ENCODE measurements at places on chromosomes 5 and 9.

DNA sequence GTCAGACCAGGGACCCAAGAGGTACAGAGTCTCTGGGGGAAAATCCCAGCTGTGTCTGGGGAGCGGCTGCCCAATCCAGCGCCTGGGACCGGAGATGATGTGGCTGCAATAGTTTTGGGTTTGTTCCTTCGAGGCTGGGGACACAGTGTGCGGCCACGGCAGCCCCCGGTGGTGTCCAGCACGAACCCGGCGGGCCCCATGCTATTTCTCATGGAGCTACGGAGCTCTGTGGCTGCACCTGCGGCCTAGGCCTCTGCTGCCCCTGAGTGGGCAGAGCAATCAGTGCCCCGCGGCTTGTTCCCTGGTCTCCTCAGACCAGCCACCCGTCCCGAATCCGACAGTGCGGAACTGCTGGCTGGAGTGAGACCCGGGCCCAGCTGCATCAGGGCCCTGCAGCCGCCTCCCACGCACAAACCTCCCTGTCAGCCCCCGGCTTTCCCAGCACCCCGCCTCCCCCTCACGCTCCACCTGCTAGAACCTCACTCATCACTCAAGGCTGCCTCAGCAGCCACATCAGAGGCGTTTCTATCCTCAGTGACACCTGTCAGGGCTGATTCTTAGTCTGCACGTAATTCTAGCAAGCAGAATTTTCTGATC, 29.0 kb downstream of the SARDH start:
- peak; percentile 48 for DNase-seq

DNA sequence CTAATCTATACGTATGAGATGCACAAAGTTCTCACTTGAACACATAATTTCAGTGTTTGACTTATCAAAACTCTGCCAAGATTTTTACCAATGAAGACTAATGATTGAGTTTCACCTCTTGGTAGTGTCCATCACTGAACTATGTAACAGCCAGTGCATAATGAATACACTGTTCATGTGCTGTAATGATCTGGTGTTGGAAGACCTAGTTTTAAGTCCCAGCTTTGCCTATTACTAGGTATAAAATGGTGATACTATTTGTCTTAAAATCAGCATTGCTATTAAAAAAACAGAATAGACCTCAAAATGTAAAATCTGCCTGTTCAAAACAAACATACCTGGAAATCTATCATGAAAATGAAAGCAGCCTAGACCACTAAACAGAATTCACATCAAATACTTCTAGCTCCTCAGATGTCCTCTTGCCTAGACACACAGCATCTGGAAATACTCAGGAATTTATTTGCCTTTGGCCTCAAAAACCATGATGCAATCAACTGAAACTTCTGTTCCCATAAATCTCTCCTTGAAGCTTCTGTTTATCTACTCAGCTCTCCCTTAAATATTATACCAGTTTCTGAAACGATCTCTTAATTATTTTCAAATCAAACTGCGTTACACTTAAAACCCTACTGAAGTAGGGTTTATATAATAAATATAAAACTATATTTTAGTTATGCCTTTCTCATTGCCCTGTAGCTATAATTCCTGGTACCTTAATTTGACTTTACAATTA, 38.1 kb downstream of the MRPS27 start:
- DNase-seq = no peak

DNA sequence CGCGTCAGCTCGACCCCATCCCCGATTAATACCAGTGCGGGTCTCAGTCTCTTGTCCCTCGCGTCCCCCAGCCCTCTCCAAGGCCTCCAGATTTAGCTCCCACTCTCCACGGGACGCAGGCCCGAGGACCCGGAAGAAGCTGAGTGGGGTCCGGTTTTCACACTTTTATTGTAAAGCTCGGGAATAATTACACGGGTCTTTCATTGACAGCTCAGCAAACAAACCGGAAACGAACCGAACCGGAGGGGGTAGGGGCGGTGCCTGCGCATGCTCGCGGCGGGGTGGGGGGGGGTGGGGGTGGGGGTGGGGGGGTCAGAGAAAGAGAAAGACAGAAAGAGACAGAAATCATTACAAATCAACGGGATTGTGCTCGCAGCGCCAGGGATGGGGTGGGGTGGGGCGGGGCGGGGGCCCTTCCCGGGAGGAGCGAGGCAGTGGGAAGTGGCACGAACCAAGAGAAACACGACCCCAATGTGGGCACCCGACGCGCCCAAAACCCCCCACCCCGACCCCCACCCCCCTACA, 27.9 kb downstream of the PCDH1 start:
- peak; percentile 18 for DNase-seq

DNA sequence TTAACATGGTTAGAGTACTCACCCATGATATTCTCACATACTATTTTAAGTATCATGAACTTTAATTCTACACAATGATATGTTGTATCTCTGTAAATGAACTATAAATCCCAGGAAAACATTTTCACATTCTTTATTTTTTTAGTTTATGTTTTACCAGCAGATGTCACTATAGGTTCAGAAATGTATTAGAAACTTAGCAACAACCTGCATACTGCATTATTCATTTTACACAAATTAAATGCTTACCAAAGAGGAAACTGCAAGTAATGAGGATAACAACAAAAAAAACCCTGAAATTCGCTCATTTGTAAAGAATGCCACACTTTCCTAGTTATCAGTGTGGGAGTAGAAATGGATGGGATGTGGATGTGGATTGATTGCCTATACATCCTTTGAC, 217.5 kb upstream of the OTULINL start:
- DNase-seq = no peak

DNA sequence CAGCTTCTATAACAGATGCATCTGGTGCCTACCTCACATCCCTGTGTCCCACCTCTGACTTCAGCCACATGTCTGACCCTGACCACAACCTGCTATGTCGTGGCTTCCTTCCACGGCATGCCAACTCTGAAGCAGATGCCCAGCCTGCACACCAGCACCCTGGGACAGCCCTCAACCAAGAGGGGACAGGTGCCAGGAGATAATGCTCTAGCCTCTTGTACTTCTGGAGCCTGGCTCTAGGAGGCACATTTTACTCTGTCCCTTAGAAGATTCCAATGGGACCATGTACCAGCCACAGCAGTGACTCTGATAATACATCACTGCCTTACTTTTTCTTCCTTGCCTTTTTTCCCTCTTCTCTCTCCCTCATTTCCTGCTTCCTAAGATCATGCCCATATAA, 51.4 kb downstream of the EBF1 start:
- no peak for DNase-seq

DNA sequence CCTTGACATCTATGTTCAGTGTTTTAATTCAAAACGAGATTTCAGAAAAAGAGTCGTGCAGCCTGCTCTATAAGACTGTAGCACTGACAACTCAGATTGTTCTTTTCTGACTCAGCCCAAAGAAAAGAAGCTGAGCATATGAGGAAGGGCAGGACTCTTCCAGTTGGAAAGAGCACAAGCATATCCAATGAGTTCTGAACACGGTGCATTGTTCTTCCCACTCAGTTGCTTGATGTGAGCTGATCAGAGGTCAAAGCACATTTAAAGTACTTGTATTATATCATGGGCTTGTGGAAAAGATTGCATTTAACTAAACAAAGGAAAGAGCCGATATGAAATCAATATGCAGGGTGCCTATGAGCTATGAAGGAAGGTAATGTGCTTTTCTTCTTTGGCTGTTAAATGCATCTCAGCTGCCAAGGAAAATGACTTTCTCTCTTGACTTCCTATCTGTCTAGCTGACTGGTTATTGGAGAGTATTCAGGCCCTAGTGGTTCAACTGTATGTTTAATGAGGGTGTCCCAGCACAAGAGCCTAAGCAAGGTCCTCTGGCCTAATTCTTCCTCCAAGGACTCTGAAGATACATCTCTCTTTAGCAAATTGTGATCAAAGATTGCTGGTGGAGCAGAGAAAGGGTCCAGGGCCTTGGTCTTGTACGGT, 226.6 kb upstream of the PPP1R2B start:
- DNase-seq = no peak

DNA sequence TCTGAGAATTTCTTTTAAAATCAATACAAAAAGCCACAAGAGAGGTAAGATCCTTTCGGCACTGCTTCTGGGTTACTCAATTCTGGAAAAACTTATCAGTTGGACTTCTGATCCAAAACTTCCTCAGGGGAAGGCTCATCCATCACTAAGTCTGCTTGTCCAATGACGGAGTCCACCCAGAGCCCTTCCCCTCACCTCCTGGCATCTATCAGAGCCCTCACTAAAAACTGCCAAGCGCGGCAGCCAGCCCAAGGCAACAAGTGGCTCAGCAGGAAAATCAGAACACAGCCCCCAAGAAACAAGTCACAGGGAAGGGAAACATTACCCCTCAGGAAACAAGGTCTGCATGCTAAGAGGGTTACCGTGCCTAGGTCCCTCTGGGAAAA, 869 bp upstream of the ESM1 start:
- DNase-seq = no peak

GRCh38 chr5:54590824-54591223, 73.3 kb downstream of the SNX18 start:
- no peak for DNase-seq

- no peak for DNase-seq
Measured at GRCh38 chr9:8779478-8779877, 979.9 kb upstream of the DMAC1 start.

DNA sequence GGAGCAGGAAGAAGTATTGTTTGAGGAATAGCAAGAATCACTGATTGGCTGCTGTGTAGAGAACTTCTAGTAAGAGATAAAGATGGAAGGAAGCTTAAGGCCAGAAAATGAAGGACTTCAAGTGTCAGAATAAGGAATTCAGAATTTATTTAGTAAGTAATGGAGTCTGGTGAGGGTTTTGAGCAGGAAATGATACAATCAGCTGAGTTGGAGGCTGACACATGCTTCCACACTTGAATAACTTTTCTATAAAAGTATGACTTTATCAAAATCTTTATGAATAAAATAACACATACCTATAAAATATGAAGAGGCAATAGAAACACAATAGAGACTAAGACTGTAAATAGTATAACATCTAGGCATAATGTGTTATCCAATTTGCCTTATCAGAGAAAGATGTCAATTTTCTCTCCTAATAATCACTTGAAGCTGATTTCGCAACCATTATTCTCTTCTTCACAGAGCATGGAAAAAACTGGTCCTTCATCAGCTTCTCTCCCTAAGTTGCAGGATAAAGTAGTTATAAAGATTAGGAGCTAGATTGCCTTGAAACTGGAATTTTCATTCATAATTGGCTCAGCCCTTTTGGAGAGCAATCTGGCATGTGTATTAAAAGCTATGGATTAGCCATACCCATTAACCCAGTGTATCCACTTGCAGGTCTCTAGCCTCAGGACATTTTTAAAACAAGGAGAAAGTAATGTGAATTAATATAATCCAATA, 143.4 kb downstream of the ZNF608 start:
- DNase-seq = no peak

- DNase-seq = no peak
Measured at GRCh38 chr9:117245175-117245829, 169.6 kb downstream of the ASTN2 start.

GRCh38 chr5:85621668-85622067, 996.1 kb upstream of the COX7C start:
- DNase-seq = no peak

GRCh38 chr5:65434122-65434521, 47.6 kb downstream of the ADAMTS6 start:
- no peak for DNase-seq

GRCh38 chr9:94926431-94926800, 199.9 kb downstream of the AOPEP start:
- no peak for DNase-seq

- no peak for DNase-seq
Measured at GRCh38 chr5:62954578-62954977, 376.0 kb downstream of the LRRC70 start.

GRCh38 chr5:81826128-81826527, 75.2 kb upstream of the SSBP2 start:
- DNase-seq = no peak

GRCh38 chr5:168865968-168866367, 286.8 kb upstream of the PANK3 start:
- no peak for DNase-seq

- no peak for DNase-seq
Measured at GRCh38 chr9:4306066-4306776, 6.4 kb upstream of the GLIS3 start.

DNA sequence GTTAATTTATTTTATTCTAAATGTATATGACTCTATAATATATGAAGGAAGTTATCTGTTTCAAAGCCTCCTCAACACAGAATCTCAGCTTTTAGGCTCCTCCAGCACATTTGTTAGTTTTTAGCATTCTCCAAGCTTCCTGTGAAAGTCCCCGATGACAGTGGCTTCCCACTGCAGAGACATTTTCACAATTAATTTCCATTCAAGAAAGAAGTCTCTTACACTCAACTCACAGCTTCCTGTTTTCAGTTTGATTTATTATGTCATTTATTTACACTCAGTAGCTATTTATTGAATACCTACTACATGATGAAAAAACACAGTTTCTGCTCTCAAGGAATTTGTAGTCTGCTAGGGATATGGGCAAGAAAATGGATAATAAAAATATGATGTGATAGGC, 2228.2 kb upstream of the WWC1 start:
- no peak for DNase-seq

- no peak for DNase-seq
Measured at GRCh38 chr9:124355941-124356744, 59.1 kb downstream of the PSMB7 start.

GRCh38 chr9:114409103-114409780, 21.5 kb upstream of the AKNA start:
- DNase-seq = no peak

DNA sequence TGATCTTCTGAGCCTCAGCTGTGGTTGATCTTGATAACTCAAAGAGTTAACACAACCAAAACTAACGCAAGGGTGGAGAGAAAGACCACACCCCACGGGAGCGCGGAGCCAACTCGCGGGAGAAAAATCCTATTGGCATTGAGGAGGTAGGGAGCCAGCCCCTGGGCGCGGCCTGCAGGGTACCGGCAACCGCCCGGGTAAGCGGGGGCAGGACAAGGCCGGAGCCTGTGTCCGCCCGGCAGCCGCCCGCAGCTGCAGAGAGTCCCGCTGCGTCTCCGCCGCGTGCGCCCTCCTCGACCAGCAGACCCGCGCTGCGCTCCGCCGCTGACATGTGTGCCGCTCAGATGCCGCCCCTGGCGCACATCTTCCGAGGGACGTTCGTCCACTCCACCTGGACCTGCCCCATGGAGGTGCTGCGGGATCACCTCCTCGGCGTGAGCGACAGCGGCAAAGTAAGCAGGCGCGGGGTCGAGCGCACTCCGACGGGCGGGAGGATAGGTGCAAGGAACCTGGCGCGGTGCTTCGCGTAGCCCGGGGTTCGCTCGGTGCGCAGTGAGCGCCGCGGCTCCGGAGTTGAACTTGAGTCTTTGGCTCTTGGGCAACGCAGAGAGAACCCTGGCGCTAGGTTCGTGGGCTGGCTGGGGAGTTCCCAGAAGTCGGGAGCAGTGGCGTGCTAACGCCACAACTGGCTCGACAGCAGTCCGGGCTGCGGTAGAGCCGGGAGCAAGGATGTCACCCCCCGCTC, at the start of gene GDA:
Gene GDA, plus strand, starts transcription at position 210 of the 745 bp plus-strand sequence. Its CDS starts 120 bp downstream, at position 330.
- DNase-seq = no peak

DNA sequence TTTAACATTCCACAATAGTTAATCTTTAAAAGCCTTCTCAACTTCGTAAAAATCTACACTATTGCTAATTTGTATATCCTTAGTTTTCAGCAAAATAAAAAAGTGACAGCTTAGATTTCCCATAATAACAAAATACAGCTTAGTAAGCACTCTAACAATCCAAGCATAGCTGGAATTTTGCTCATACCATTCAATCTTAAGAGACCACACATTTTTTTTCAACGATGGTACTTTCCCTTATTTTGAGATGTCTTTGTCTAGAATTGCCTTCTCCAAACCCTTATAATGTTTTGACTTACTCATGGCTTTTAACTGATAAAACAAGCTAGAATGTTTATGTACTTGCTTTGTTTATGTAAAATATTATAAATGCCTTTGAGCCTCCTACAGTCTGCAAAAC, 65.6 kb downstream of the HOMER1 start:
- no peak for DNase-seq

Data from activated T-helper 1 cell treated with Interleukin-2 at 50 U/mL for 16 hours (primary cell).